Glomerular endothelial cell (primary cell): ENCODE measurements at places on chromosomes 6 and 20.
A peak's percentile ranks its signal among the peaks of the same experiment; 100 is the strongest.

GRCh38 chr6:124888581-124889371 lies 73.5 kb upstream of the RNF217 start:
- DNase-seq: no peak

- DNase-seq: no peak
Measured at GRCh38 chr6:78492351-78493017, 374.9 kb upstream of the IRAK1BP1 start.

GRCh38 chr6:131208787-131209186 lies 73.5 kb downstream of the AKAP7 start:
- no peak for DNase-seq

GRCh38 chr6:45502456-45502855 lies 124.7 kb upstream of the SUPT3H start:
- DNase-seq: no peak

GRCh38 chr6:37142050-37142614 lies 27.8 kb upstream of the PIM1 start:
- no peak for DNase-seq

DNA sequence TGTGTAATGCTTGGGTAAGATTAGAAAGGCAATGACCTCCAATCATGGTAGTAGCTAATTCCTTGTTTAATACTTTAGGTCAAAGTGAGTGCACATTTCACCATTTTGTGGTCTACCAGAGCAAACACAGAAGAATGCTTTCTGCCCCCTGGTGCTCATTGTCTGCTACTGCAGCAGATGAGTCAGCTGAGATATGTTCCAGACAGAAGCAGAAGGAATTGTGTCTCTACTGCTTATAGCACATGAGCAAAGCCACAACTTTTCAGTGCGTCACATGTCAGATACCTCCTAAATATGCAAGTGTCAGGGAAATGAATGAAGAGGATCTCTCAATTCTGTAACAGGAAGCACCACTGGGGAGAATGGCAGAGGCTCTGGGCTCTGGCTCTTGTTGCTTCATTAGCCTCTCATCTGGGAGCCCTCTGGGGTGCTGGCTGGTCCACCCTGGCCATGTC lies 308.9 kb downstream of the ALDH8A1 start:
- peak; percentile 80 for DNase-seq

DNA sequence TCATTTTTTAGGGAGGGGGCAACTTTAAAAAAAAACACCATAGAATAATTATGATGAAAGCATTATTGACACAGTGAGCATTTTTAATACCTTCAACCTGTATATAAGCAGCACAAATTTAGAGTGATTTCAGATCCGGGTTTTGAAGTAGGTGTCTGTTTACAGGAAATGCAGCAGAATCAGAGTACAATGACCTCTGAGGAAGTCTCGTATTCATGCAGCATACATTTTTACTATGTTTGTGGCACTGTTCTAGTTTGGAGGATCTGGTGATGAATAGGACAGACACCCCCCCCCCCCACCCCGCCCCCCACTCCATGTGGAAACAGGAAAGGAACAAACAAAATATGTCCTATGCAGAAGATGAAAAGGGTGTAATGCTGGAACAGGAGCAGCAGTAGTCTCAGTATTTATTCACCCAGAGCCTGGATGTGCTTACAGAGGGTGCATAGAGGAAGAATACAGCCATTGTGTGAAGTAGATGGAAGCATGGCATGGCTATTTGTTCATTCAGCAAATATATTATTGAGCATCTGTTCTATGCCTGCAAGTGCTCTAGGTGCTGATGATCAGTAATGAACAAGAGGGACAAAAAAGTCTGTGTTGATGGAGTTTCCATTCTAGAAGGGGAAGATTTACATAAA lies 19.7 kb downstream of the VAPB start:
- no peak for DNase-seq

GRCh38 chr6:142750998-142751397 lies 194.0 kb downstream of the HIVEP2 start:
- DNase-seq: no peak

DNA sequence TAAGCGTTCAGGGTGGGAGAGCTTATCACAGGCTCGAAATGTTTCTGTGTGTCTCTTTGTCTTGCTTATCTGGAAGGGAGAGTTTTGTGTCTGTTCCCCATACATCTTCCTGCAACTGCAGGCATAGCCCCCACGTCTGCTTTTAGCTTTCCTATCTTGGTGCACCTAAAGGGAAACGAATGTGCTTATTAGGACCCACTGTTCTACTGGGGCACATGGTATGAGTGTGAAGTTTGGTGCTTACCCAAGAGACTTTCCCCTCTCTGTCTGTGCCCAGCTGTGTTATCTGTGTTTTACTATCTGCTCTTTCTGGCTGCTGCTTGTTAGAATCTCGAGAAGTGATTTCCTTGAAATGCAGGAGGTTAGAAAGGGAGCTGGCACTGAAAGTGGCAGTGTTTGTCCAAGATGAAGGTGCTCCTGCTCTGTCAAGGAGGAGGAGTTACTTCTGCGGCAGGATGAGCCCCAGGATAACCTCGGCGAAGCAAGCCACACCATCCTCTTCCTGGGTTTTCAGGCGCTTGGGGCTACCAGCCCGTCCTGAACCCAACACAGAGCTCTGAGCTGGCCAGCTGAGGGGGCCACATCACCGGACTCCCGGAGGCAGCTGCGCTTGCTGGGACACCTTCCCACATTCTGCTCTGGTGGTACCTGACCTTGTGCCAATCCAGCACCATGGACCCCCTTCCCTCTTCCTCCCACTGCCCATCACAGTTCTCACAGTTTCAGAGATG lies 23.4 kb downstream of the DYNLT1 start:
- no peak for DNase-seq

GRCh38 chr6:63347599-63347998 lies 27.8 kb upstream of the LGSN start:
- no peak for DNase-seq

- DNase-seq: no peak
Measured at GRCh38 chr20:35465976-35466375, 10.6 kb downstream of the CEP250 start.

- no peak for DNase-seq
Measured at GRCh38 chr20:35306931-35307517, 14.8 kb upstream of the FAM83C start.

- peak; percentile 96 for DNase-seq
Measured at GRCh38 chr6:12324099-12324498, 33.9 kb downstream of the EDN1 start.

DNA sequence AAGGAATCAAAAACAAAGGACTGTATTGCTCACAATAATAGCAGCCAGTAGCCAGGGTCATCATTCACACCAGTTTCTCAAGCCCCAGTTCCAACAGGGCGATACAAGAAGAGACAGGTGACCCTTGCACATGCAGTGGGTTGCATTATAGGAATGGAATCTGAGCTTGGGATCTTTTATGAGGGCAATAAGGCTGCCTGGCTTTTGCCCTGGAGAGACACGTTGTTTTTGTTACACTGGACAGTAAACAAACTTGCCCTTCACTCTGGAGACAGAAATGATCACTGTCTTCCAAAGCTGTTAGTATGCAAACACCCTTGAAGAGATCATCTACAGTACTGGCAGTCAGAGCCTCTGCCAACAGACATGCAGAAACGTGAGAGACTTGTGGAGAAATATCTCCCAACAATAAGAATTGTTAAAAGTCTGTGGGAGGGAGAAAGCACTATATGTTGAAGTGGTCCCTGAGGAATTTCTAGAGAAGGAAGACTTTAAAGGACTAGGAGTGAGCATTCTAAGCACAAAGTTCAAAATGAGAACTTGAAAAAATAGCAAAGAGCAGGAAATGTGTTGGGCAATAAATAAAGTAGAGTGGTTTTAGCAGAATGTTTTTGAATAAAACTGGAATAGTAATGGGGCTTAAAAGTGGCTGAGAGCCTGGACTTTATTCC lies 6.2 kb upstream of the COL12A1 start:
- no peak for DNase-seq

DNA sequence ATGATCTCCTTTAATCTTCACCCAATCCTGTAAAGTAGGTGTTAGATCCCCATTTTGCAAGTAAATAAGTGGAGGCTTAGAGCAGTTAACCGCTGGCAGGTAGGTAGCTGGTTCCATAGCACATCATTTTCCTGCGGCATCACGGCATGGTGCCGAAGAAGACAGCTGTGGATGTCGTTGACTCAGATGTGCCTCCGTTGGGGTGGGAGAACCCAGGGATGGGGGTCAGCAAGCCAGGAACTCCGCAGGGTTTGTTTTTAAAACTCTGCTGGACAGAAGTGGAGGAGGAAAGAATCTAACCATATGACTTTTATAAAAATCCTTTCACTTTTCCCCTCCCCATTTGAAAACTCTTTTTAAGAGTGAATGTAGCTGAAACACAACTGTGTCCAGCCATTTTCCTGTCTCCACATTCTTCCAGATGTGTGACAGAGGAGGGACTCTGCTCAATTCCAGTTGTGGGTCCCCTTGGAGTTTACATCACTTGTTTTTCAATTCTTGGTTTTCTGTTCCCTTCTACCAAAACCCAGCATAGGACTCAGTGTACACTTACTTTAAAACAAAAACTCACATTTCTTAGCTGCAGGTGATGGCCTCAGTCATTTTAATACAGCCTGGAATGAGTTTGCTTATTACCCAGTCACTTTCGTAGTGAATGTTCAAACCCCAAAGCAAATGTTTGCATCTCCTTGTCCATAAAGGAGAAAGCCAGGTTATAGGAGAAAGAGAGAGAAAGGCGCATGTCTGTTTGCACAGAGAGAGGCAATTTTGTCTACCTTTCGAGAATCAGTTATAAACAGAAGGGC lies 27.6 kb upstream of the PI16 start:
- no peak for DNase-seq

- no peak for DNase-seq
Measured at GRCh38 chr6:8442150-8442549, 6.8 kb upstream of the SLC35B3 start.

DNA sequence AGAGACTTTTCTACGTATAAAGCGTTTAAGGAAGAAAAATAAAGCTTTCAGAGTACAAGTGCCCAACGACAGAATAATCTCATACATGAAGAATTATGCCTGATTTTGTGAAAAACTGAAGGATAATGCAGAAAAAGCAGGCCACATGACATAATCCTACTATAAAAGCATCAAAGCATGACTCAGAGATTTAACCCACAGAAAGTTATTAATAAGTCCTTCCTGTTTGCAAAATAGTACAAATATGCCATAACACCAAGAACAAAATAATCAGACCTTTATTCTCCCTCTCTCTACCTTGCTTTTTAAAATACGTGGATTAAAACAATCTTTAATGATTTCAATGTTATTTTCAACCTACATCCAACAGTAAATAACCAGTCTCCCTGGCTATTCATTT lies 118.6 kb upstream of the BCLAF1 start:
- DNase-seq: no peak

- DNase-seq: no peak
Measured at GRCh38 chr6:106643061-106643460, 13.7 kb downstream of the QRSL1 start.

GRCh38 chr20:6053776-6054688 lies at the start of gene LRRN4:
Gene LRRN4, minus strand, starts transcription at chr20:6054060. Its CDS starts 1,261 bp downstream, at chr20:6052799.
- no peak for DNase-seq

- DNase-seq: no peak
Measured at GRCh38 chr6:14717307-14717706, 528.6 kb upstream of the JARID2 start.

- DNase-seq: no peak
Measured at GRCh38 chr20:57570920-57571319, 10.0 kb downstream of the PCK1 start.

GRCh38 chr20:56595746-56596475 lies 33.2 kb upstream of the TFAP2C start:
- no peak for DNase-seq

GRCh38 chr20:54848984-54849538 lies 373.7 kb downstream of the DOK5 start:
- no peak for DNase-seq

DNA sequence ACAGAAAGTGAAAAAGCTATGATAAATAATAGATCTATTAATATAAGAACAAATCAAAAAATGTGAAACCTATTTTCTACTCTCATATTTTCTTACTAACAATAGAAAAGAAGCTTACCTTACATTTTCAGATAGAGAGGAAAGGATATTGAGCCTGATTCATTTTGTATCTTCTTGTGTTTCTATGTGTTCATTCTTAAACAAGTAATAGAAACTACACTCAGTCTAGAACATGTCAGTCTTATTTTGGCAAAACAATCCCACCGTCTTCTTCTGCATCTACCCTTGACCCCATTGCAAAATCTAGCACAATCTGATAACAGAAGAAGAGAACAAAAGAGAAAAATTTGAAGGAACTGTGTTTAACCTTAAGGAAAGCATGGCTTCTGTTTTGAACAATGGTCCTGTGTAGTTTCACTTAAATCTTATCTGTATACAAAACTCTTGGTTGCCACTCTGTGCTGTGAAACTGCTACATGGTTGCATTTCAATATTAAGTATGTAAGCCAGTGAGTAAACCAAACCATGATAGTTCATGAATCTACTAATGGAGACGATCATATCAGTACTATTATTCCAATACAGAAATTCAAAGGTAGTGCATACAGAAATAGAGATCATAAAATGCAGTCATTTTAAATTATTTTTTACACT lies 69.5 kb upstream of the LGSN start:
- DNase-seq: no peak

GRCh38 chr6:39446909-39447308 lies 124.4 kb upstream of the KCNK16 start:
- no peak for DNase-seq

DNA sequence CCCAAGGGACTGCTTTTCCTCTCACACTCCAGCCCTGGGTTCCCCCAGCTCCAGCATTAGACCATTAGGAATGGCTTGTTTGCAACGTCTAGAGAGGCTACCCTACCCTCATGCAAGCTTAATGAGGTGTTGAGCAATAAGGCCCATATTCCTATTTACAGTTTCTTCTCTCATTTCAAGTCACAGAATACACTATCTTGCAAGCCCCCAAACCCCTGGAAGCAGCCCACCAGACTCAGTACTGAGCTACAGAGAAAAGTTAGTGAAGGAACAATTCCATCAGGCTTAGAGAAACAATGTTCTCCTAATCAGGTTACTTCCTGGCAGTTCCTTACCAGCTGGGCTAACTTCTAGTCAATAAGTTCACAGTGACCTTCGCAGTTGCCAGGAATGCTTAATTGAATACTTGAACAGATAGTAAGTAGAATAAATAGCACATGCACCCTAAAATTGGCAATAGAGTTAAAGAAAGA lies 606.5 kb upstream of the NOX3 start:
- no peak for DNase-seq

DNA sequence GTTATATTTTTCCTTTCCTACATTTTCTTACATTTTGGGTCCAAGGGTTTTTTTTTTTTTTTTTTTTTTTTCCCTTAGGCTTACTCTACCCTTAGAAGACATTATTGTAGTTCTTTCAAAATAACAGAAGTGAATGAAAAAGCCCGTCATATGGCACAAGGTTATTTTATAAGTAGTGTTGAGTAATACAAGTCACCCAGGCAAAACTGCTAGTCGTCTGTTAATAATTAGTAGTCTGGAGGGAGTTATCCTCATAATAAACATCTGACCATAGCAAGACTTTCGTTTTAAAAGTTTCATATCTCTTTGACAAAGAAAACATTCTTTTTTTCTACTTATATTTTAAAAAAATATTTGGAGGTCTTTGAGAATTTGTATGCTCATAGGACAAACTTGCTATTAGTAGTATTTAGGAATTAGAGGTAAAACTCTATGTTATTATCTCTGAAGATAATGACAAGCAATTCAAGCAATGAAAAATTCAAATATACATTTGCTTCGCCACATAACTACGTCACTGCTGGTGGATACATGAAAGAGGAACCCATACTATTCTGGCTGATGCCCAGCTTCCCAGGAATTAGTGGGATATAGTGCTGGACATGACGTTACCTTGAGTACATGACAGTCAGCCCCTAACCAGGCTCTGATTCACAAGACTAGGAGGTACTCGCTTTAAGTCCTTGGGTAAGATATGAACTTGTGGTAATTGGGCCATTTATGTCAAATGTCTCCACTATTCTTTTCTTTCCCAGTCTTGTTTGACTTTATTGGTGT lies 532.8 kb downstream of the GRIK2 start:
- DNase-seq: no peak
